ENCODE measurements at places on chromosomes 2 and 18.

- no peak for DNase-seq
Measured at GRCh38 chr2:70992945-70993853, 1.5 kb downstream of the TEX261 start.

DNA sequence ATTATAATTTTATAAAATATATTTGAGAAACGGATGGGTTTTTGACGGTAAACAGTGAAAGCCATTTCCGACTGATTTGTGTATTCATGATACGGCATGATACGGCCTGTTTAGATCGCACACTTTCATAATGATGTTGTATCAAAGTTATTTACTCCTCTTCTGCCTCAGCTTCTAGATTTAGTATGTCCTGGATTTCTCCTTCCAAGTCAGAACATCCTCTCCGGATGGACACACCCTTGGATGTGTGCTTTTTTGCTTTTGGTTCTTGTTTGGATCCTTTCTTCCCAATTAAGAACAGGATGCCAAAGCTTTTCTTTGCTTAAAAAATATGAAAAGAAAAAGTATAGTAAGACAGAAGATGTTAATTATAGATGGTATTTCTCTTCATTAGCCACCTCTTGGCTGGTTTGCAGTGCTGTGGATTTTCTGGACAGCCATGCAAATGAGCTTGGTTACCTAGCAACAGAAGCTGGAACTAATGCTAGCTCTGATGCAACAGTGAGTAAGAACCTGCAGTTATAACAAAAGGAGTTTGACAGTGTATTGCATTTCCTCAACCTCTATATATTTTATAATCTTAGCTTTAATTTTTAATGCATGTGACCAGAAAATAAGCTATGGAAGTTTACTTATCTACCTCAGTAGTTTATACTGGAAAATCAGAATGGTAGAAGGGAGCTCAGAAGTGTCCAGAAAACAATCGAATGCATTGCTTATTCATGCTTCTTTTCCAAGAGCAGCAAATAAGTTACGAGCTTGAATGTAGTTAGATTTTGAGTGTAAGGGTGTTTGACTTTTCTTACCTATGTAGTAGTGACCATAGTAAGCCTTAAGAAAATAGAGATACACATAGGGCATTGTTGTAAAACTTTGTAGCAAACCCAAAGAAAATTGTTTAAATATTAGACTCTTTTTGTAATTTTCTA, 27.9 kb downstream of the RMND5A start:
- DNase-seq, result no peak

DNA sequence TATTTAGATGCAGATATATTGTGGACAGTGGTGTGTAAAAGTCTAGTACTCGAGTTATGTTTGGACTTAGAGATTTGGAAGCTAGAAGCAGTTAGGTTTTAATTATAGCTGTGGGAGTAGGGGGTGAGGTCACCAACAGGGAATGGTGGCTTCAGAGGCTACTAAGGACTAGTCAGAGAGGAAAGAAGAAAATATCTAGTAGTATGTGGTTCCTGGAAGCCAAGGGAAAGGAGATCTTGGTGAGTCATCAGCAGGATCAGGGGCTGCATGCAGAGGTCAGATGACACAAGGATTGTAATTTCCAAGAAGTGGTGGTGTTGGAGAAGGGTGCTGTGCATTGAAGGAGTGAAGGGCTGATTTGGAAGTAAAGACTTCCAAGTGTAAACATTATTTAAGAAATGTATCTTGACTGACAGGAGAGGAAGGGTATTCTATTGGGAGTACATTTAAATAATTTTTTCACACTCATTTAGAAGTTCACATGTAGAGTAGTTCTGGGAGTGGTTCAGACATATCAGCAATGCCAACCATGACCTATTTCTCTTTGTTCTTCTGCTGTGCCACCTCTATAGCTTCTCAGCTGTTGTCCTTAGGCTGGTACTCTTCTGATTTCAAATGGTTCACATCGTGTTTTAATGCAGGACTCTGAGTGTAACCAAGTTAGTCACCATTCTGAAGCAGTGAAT, 59.1 kb downstream of the ACSL3 start:
- DNase-seq, result no peak

GRCh38 chr2:114085992-114086391, 196.1 kb downstream of the ACTR3 start:
- DNase-seq, result no peak

- no peak for DNase-seq
Measured at GRCh38 chr2:1617425-1618021, 126.8 kb downstream of the PXDN start.

- no peak for DNase-seq
Measured at GRCh38 chr2:152114366-152114765, 15.5 kb upstream of the CACNB4 start.

DNA sequence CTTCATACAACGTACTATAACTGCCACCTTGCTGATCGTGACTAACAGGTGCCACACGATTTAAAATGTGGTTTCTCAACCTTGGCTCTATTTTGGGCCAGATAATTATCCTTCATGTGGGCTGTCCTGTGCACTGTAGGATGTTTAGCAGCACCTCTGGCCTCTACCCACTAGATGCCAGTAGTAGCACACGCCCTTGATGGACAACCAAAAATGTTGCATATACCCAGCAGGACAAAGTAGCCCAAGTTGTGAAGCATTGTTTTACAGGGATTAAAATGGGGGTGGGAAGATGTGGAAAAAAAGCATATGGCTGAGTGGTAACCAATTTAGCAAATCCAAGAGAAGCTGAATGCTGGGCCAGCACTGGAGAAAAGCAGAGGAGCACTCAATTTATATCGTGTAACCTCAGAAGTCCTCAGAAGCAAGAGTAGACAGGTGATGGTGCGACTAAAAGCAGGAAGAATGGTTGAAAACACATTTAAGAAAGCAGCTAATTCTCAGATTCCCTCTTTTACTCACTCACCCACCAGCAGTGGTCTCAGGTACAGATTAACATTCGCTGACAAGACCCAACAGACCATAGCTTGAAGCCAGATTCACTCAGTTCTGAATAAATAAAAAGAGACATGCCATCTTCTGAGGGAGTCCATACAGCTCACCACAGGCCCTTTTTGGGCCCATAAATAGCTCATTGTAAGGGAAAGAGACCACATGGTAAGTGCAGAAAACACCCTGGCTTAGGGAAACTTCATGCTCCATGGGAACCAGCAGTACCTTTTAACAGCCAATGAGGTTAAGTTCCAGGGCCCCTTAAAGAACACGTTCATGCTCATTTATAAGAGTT, 50.6 kb downstream of the RAPH1 start:
- peak; percentile 48 for DNase-seq

- DNase-seq, result no peak
Measured at GRCh38 chr2:36777788-36778187, 81.3 kb downstream of the VIT start.

- no peak for DNase-seq
Measured at GRCh38 chr2:179172894-179173293, 91.7 kb downstream of the SESTD1 start.

GRCh38 chr2:201220102-201220570, 37.2 kb downstream of the CASP10 start:
- DNase-seq, result no peak

GRCh38 chr2:147331790-147332419, 512.9 kb upstream of the ACVR2A start:
- peak; percentile 21 for DNase-seq

DNA sequence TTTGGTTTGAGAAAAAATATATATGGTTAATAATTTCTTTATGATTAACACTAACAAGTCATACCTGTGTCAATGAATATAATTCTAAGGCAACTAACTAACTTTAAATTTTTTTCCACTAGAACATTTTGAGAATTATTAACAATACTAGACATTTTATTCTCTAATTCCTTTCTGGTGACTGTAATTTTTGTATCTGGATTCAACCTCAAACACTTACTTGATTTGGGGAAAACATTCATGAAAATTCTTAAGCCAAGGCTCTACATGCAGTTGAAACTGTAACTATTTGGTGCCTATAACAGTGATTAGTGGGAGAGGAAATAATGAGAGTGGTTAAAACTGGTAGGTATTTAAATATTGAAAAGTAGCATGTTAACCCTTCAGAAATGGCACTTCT, 546.5 kb upstream of the KLHL29 start:
- DNase-seq, result no peak

DNA sequence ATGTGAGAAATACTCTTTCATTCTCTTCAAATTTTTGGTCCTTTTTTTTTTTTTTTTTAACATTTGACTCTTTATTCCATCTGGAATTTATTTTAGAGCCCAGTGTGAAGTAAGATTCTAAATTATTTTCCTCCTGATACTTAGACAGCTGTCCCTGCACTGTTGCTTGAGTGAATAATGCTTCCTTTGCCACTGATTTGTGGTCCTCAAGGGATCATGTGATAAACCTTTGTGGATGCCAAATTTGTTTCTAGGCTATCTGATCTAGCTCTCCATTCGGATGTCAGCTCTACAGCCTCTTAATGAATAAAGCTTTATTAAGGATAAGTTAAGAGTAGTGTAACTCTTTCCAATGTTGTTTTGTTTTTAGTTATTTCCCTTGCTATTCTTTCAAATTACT, 142.3 kb downstream of the SMAD7 start:
- no peak for DNase-seq

DNA sequence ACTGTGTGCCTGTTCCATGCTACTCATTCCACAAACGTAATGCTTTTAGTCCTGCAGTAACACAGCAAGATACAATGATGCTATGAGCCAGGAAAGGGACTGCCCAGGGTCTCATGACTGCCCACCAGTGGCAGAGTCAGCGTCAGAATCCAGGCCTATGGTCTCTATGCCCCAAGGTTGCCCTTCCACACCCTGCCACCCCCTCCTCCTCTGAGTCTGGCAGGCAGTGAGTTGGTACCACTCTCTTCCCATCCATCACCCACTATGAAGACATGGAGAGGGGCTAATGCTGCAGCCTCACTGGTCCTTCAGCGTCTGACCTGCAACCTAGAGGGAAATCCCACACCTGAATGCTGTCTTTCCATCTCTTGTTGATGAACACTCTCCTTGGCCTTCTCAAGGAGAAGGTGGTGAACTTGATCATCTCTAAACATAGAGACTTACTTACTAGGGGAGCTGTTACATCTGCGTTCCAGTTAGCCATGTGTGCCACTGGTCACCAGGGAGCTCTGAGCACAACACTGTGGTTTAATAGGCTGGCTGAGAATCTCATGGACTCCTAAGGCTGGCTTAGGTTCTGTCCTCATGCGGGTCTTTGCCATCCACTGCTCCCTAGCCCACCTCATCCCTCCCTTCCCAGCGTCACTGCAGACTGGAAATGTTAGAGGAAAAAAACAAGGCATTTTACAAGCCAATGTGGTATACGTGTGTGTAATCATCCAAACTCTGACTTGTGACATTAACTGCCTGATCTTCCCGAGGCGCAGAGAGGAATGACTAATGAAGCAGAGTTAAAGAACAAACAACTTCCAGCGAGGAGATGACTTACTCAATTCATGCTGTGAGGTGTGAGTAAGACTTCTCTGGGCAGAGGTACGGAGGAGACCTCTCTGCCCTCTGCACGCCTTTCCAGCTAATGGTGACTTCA, 28.8 kb downstream of the STEAP3 start:
- DNase-seq, result no peak

DNA sequence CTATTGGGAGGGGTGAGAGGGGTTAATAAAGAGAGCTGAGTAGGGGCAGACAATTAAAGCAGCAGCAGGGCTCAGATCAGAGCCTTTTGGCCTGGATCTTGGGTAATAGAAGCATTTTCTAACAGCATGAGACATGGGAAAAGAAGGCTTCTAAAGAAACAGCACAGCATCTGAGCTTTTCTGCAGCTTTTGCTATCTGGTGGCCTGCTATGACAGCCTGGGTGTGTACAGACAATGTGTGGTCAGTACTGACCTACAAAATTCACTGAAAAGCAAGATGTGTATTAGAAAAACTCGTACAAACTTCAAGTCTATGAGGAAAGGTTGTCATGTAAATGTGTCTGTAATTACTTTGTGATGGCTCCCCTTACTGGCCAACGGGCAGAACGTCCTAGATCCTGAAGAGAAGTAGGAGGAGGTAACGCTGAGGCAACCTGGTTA, 95.6 kb downstream of the GALNT3 start:
- no peak for DNase-seq

- DNase-seq, result no peak
Measured at GRCh38 chr2:150232871-150233270, 254.6 kb downstream of the RND3 start.

GRCh38 chr2:231227310-231228162, 29.1 kb downstream of the ARMC9 start:
- peak; percentile 26 for DNase-seq

DNA sequence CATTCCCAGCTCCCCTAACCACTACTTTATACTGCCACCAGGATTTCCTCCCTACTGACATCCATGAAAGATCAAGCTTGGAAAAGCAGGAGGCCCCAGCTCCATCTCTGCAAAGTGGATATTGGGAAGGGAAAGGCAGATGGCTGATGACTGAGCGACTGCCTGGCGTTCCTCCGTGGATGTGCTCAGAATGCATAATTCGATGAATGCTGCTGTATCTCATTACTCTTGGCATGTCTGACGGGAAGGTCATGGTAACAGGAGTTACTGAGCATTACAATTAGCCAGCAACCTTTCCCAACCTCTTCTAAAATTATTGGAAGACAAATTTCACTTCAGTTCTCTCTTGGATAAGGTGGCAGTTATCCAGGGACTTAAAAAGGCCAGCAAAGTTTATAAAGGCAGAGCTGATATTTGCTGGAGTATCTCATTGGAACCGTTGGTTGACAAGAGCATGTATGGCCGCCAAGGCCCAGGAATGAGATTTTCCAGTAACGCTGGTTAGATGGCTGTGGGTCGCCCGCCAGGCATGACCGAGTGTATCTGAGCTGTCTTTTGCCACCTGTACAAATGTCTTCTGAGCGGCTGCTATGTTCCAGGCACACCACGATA, 34.5 kb downstream of the KCNE4 start:
- no peak for DNase-seq

DNA sequence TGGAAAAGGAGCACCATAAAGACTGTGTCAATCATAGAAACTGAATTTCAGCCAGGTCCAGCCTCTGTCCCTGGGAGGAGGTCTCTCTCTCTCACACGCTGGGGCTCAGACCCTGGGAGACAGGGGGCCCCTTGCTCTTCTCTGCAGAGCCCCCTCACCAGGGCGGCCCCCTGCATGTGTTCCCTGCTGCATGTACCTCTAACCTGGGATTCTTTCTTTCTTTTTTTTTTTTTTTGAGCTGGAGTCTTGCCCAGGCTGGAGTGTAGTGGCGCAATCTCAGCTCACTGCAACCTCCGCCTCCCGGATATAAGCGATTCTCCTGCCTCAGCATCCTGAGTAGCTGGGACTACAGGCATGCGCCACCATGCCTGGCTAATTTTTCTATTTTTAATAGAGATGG, 46.5 kb downstream of the TPO start:
- no peak for DNase-seq

GRCh38 chr2:83221258-83221657, 1237.8 kb downstream of the SUCLG1 start:
- no peak for DNase-seq

- no peak for DNase-seq
Measured at GRCh38 chr18:72652990-72653593, 109.0 kb upstream of the CBLN2 start.

- DNase-seq, result no peak
Measured at GRCh38 chr2:179861027-179861415, 391 bp downstream of the ZNF385B start.

DNA sequence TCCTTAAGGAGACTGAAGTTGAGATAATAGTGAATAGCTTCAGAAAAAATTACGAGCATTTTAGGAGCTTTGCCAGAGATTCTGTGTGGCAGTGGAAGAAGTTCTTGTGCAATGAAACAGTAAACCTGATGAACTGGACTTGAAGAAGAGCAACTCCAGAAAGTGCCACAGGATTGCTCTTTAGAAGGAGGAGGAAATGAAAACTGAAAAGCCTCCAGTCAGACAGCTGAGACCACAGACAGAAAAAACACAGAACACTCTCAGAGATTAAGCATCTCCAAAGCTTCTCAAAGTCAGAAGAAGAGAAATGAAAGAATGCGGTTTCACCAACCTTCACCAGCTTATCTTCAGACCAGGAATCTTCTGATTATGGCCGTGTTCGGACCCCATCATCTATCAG, 329.7 kb upstream of the CNTNAP5 start:
- DNase-seq, result no peak
